ENCODE measurements at places on chromosomes 2 and 18.

DNA sequence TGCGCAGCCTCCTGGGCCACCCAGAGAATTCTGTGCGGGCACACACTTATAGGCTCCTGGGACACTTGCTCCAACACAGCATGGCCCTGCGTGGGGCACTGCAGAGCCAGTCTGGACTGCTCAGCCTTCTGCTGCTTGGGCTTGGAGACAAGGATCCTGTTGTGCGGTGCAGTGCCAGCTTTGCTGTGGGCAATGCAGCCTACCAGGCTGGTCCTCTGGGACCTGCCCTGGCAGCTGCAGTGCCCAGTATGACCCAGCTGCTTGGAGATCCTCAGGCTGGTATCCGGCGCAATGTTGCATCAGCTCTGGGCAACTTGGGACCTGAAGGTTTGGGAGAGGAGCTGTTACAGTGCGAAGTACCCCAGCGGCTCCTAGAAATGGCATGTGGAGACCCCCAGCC lies 11.8 kb upstream of the TTLL4 start:
- no peak for DNase-seq

DNA sequence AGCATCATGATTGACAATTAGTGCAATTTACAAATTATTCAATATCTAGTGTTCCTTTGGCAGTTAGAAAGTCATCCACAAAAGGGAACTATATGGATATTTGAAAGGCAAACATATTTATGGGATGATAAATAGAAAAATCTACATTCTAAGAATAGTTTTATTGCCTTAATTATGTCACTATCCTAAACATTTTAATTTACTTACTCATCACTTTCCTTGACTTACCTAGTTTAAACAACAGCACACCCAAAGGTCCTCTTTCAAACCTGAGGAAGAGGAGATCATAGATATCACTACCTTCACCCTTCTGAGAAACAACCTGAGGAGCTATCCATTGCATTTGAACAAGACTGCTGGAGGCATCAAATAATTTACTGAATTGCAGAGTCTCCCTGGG lies 184.5 kb downstream of the WDPCP start:
- DNase-seq, result no peak

- DNase-seq, result no peak
These were observed 65.8 kb downstream of the ETAA1 start for GRCh38 chr2:67462738-67463496.

DNA sequence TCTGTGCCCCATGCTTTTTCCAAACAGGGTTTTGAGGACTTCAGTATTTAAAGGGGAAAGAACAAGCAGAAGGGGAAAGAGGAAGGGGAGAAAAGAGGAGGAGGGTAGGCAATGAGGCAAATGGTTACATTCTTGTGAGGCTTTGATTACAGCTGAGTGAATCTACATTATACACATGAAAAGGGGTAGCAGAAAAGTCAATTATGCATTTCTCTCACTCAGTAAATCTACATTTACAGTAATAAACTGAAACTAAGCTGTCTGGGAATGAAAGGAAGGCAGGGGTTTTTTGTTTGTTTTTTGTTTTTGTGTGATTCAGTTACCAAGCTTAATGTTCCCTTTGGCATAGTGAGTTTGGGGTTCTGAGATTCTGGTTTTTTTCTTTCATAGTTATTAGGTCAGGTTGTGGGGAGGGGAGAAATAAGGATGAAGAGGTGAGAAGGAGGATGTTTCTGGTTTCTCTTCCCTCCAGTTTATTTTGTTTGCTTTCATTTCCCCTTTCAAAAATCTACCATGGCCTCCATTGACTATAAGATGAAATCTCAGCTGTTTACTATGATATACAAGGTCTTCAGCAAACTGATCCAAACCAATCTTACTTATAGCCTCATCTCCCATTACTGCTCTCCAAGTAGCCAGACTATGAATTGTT lies 18.7 kb downstream of the C18orf63 start:
- no peak for DNase-seq

DNA sequence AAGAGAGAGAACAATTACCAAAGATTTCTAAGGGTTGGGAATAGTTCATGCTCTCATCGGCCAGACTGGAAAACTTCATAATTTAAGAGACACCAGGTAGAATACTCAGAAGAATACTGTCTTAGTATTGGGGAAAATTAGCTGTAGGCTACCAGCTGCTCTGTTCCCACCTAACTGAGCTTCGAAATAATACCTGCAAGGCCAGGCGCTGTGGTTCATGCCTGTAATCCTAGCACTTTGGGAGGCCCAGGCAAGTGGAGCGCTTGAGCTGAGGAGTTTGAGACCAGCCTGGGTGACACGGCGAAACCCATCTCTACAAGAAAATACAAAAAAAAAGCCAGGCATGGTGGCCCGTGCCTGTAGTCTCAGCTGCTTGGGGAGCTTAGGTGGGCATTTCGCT lies 35.8 kb downstream of the MAP4K3 start:
- no peak for DNase-seq

GRCh38 chr2:55014962-55015939 lies 35.0 kb downstream of the RTN4 start:
- peak; percentile 34 for DNase-seq

GRCh38 chr18:35415511-35416073 lies 38.5 kb upstream of the ZNF396 start:
- DNase-seq, result no peak

GRCh38 chr2:105732955-105733607 lies 11.6 kb upstream of the NCK2 start:
- no peak for DNase-seq

DNA sequence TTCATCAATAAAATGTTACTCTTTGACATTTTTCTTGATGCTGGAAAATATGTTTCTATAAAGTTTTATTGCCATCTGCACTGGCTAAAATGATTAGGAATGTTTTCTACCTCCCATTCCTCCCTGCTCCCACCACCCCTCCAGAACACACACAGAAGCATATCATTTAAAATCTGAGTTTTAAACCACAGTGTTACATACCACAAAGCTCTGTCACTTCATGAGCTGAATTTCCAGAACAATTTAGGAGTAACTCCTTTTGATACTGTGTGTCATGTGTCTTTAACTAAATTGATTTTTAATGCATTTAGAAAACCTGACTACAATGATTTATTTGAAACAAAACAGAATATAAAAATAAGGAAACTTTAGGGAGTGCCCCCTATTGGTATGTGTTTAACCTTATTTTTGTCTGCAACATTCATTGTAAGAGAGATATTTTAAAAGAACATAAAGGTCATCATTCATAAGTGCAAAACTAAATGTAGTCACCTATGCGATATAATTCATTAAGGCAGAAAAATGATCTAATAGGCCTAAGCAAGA lies 52.0 kb downstream of the FEZ2 start:
- no peak for DNase-seq

DNA sequence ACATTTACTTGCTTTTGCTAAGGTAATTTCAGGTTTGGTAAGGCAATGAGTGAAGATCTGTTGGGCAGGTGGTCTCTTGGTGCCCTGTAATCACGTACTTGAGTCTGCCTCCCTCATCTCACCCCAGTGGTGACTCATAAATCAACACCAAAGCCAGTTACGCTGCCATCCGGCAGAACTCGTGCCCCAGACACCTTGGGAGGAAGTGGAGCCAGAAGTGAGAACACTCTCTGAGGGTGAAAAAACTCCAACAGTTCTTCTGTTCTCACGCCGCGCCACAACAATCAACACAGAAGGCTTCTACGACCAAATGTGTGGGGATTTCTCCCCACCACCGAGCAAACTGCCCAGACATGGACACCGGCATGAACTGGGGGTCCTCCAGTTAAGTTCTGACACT lies 206.2 kb downstream of the ARL4C start:
- DNase-seq, result peak; percentile 90

- no peak for DNase-seq
These were observed 602.9 kb downstream of the ARHGAP15 start for GRCh38 chr2:143732076-143732475.

- no peak for DNase-seq
These were observed 213.4 kb downstream of the ZBTB7C start for GRCh38 chr18:48195787-48196186.

DNA sequence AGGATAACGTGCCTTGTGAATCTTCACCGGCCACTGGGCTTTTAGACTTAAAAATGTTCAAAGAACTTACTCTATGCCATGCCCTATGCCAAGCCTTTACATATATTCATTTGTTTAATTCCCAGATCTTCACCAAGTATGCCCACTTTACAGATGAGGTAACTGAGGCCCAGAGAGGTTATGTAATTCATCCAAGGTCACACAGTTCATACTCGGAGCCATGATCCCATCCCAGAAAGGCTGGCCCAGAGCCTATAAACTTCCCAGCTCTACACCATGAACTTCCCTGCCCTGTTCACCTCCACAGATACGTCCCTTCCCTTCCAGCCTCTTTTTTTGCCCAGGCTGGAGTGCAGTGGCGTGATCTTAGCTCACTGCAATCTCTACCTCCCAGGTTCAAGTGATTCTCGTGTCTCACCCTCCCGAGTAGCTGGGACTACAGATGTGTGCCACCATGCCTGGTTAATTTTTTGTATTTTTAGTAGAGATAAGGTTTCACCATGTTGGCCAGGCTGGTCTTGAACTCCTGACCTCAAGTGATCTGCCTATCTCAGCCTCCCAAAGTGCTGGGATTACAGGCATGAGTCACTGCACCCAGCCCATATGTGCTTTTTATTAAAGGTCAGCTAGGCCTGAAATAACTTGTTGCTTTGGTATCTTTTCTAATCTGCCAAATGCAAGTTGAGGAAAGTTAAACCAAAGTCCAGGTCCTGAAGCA lies 44.1 kb downstream of the MTHFD2 start:
- no peak for DNase-seq

- DNase-seq, result no peak
These were observed 39.9 kb upstream of the KLF11 start for GRCh38 chr2:10003206-10004125.

GRCh38 chr2:116754381-116755101 lies 1060.0 kb upstream of the DDX18 start:
- DNase-seq, result no peak

GRCh38 chr2:106085181-106085940 lies 108.7 kb downstream of the UXS1 start:
- DNase-seq, result peak; percentile 73

- no peak for DNase-seq
These were observed 67.5 kb upstream of the APCDD1 start for GRCh38 chr18:10386956-10387355.

DNA sequence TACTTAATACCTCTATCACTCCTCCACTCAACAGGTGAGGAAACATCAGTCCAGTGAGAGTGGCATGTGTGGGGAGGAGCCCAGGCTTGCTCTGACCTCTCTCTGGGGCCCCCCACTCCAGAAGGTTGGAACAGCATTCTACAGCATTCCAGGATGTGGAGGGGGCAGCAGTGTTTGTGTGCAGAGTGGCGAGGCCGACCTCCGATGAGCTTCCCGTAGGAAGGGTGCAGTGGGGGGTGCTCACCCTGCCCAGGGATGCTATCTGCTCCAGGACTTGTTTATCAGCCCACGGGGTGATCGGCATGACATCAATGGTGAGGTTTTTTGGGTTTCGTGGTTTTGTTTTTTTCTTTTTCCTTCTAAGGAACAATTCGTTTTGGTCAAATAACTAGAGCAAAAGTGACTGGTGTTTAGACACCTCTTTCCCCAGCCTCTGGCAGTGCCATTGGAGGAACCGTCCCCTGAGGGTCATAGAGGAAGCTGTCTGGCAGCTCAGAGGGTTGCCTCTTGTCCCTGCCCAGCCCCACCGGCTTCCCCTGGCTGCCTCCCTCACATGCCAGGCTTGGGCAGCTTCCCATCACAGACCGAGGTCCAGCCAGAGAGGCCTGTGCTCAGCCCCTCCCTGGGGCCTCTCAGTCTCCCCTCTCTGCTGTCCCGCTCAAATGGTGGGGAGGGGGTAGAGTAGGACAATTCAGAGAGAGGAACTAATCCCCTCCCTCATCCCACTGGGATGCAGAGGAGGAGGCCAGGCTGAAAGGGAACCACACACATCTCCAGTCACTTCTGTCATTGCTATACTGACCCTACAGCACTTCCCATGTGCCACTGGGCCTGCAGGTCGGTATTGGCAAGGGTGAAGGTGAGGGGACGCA lies 96.5 kb downstream of the ZFP36L2 start:
- DNase-seq, result peak; percentile 45

DNA sequence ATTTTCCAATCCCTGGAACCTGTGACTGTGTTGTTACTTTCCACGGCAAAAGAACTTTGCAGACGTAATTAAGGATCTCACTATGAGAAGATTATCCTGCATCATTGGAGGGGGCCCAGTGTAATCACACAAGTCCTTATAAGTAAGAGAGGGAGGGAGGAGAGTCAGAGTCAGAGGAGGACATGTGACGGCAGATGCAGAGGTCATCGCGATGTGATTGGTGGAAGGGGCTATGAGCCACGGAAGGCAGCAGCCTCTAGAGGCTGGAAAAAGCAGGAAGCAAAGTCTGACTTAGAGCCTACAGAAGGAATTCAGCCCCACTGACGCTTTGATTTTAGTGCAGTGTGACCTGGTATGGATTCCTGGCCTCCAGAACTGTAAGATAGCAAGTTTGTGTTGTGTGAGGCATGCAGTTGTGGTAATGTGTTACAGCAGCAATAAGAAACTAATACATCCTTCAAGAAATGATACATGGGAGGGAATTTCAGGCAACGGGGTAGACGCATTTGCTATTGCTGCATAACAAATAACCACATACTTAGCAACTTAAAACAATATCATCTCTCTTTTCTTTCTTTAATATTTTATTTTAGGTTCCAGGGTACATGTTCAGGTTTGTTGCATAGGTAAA lies 112.7 kb upstream of the SERPINE2 start:
- DNase-seq, result no peak

GRCh38 chr18:62566199-62566598 lies 43.4 kb downstream of the ZCCHC2 start:
- no peak for DNase-seq

GRCh38 chr2:232441147-232441651 lies 14.8 kb upstream of the ALPI start:
- DNase-seq, result no peak

Measured in activated CD4-positive, alpha-beta memory T cell treated with anti-CD3 and anti-CD28 coated beads, Interleukin-2, amount 10 ng/mL, durations not matched to agents 7 days and 5 days (primary cell).